ENCODE measurements at places on chromosomes 7 and 10.

GRCh38 chr10:73655257-73655989, 406 bp downstream of the SYNPO2L start:
- no peak for DNase-seq

GRCh38 chr10:91090761-91091529, 129.5 kb upstream of the PCGF5 start:
- DNase-seq: no peak

DNA sequence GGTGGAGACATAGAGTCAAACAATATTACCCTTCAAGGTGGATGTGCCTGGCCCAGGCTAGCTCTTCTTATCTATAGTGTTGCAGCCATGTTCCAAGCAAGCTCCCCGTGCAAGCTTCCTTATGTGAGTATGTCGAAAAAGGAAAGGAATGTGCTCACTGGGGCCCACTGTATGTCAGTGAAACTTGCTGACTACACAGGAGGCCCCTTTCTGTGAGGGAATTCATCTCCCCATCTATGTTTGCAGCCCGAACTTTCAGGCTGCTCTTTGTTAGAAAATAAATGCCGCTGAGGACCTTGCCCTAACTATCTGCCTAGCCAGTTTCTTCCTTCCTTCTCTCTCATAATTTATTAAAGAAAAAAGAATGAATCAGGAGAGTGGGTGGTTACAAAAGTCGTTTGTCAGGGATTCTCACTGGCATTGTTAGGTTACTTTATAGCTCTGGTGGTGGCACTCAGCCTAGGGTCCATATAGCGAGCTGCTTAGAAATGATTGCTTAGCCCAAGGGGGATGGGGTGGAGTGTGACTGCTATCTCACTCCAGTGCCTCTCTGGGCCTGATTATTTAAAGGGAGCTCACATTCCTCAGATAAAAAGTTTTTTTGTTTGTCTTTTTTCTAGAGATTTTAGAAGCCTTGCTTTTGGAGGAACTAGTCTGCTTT, 302.1 kb downstream of the ABCA13 start:
- DNase-seq: no peak

- peak; percentile 75 for DNase-seq
Measured at GRCh38 chr10:70458329-70459060, 17.0 kb upstream of the NODAL start.

- no peak for DNase-seq
Measured at GRCh38 chr7:40757109-40757508, 622.3 kb downstream of the SUGCT start.

DNA sequence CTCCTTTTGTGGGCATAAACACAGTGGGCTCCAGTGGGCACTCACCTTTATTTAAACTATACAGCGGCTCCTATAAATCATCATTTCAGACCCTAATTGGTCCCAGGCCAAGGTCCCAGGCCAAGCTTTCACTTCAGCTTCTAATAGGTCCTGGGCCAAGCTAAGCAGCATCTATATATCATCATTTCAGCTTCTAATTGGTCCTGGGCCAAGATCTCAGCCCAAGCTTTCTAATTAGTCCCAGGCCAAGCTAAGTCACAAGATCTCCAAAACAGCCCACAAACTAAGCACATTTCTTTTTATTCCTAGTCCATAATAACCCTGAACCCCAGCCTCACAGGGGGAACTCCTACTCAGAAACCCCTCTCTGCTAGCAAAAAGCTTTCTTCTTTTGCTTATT, 47.1 kb downstream of the ZNF680 start:
- no peak for DNase-seq

GRCh38 chr10:133307776-133308420, 774 bp downstream of the TUBGCP2 start:
- DNase-seq: peak; percentile 70

GRCh38 chr10:131806646-131807317, 94.0 kb upstream of the PPP2R2D start:
- no peak for DNase-seq

DNA sequence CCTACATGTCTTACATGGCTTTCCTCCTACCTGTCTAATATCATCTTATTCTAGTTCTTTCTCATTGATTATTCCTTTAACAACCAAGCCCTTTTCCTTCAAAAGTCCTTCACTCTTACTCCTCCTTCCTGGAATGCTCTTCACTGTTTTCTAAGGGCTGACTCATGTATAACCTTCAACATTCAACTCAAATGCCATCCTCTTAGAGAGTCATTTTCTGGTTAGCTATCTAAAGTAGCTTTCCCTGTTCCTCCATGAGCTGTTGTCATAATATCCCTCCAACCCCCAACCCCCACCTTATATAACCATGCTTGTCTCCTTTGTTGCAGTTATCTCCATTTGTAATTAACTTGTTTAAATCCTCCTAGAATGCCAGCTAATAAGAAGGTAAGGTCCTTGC, 286.8 kb downstream of the ADK start:
- DNase-seq: no peak

GRCh38 chr10:84994722-84995121, 666.3 kb downstream of the CCSER2 start:
- no peak for DNase-seq

Measured in femur (tissue), 1 donor.